ENCODE measurements at places on chromosomes 6 and 20.

- DNase-seq, result no peak
Measured at GRCh38 chr6:28137505-28137981, 4.1 kb upstream of the ZKSCAN8 start.

GRCh38 chr20:3658716-3659491 is 4.3 kb downstream of the GFRA4 start:
- no peak for DNase-seq

DNA sequence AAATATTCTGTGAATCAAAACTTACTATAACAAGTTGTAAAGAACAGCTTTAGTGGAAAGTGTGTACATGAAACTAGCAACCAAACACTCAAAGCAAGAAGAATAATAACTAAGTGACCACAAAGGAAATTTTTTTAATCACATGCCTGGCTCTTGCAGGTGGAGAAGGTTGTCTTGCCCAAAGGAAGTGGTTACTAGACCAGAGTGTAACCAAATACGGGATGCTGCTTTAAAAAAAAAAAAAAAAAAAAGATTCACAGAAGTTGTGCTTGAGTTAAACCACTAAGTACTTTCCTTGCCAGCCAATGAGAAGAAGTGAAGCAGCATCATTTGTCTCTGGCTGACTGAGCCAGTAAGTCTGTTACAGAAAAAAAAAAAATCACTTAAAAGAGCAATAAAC is 19.1 kb upstream of the HLA-DQB1 start:
- DNase-seq, result no peak

- no peak for DNase-seq
Measured at GRCh38 chr20:25695532-25696370, 902 bp downstream of the ZNF337 start.

DNA sequence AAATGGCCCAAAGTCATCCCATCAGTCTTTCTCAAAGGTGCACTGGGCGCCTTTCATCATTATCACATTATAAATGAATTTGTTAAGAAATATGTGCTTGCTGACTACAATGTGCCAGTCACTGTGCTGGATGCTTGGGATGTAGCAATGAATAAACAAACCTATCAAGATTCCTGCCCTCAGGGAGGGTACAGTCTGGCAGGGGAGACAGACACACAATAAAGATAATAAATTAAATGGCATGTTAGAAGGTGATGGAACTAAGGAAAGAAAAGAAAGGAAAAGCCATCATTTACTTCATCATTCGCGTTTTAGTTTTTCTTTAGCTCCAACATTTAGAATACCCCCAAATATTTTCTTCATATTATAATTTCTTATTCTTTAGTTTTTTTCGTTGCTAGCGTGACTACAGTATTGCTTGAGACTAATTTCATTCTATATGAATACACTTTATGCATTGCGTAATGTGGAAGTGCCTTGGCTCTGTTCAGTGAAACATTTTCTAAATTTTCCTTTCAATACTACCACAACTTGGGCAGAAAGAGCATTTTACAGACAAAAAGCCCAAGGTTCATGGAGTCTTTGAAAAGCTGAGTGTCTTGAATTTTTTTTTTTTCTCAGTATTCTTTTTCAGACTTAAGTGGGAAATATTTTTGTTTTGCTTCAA is 48.7 kb upstream of the CITED2 start:
- DNase-seq, result no peak

- no peak for DNase-seq
Measured at GRCh38 chr6:41750374-41750773, 3.2 kb upstream of the PGC start.

DNA sequence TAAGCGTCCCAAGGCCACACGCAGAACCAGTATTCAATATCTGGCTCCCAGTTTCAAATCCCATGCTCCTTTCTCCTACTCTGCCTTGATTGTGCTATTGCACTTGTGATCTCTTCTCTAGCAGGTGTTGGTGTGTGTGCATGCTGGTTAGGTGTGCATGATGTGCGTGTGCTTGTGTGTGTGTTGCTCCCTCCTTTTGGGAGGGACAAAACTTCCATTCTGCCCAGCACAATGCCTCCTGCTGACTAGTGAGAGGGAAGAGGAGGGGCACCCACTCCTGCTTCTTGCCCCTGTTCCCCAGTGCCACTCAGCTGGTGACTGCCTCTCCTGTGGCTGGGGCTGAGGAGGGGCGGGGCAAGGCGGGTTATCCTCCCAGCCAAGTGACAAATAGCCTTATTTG is 19.7 kb downstream of the CD40 start:
- DNase-seq, result no peak

DNA sequence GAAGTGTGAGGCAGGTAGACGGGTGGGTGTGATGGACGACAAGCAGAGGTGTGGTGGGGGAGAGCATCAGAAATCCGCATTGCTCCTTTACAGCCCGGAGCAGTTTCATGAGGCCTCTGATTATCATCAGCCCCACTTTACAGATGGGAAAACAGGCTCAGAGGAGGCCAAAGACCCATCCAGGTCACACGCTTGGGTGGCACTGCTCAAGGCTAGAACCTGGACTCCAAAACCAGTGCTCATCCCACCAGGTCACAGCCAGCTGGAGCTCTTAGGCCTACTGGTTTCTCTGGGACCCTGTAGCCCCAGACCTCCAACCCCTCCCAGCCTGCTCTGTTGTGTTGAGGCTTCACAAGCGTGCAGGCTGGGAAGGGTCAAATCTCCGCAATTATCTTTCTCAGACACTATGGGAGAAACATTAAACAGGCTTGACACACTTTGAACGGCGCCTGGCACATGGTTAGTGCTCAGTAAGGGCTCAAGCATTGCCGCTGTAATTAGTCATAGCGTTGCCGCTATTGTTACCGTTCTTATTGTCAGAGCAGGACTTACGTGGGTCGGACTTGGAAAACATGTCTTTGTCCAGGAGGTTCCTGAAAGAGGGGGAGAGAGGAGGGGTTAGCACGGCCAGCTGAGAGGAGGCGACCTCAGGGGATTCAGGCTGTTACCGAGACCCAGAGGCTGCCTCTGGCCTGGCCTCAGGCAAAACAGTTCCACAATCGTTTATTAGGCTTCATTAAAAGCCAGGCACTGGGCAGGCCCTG is 16.6 kb downstream of the CPNE5 start:
- no peak for DNase-seq

GRCh38 chr6:42407379-42407778 is 44.3 kb downstream of the TRERF1 start:
- DNase-seq, result no peak

DNA sequence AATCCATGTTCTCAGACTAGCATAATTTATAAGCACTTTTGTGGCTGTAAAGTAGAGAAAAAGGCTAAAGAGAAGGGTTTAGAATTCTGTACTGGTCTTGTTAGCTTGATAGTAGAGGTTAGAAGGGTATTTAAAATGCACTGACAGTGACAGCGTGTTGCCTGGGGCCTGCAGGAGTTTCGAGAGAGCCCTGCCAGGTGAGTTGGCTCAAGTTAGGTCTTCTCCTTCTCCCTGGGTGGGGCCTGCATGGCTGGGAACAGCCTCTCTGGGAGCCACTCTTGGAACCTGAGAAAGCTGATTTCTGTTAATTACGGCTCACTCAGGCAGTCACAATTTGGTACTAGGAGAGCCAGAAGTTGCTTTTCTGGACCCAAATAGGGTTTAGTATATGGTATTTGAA is 103.7 kb downstream of the ARID1B start:
- no peak for DNase-seq

All from amygdala (tissue), 56 donors.